ENCODE measurements at places on chromosomes 12 and 14.

DNA sequence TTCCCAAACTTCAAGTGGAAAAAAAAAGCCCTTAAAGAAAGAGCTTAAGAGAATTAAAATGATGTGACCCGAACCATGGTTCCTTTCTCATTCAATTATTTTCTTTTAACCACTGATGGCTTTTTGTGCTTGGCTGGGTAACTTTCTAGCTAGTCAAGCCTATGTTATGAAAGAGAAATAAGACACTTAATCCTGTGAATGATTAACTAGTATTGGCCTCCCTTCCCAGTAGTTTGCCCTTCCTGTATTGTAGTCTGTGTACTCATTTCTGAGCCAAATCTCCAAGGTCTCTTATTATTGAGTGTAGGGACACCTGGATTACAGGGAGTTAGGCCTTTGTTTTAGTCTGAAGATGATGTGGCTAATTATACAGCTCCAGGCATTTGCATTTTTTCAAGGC, 353.0 kb downstream of the RAD51B start:
- DNase-seq: peak; percentile 43

DNA sequence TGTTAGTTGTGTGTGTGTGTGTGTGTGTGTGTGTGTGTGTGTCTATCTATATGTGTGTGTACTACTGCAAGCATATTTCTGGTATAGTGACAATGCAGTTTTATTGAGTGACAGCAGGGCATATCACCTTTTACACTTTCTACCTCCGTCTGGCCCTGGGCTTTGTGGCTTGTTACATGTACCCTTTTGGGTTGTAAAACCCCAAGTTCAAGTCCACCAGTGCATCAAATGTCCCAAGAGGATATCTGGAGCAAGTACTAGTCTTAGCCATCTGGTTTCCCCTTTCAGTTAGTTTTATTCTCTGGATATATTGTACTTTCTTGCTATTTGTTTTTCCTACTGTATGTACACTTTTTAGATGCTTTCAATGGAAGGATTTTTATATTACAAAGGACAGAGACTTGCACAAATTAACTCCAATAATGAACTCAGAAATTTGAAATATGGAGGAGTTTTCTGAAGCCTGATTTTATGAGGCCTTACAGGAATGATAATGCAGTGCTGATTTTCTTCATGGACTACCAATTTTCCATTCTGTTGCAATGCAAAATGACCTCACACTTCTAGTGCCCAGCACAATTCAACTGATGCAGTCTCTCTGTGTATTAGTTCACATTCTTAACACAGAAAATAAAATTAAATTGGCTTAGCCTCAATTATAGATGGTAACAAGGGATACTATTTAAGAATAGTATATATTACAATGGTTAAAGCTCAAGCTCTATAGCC, 29.1 kb downstream of the SLC16A7 start:
- peak; percentile 11 for DNase-seq

- no peak for DNase-seq
Observed at GRCh38 chr14:33670235-33670634, 280.6 kb downstream of the EGLN3 start.

- DNase-seq: no peak
Observed at GRCh38 chr12:125015680-125016310, 22.4 kb downstream of the BRI3BP start.

- peak; percentile 29 for DNase-seq
Observed at GRCh38 chr14:95547626-95548327, 12.9 kb downstream of the GLRX5 start.

- DNase-seq: no peak
Observed at GRCh38 chr12:80681287-80681686, 26.1 kb upstream of the MYF6 start.

DNA sequence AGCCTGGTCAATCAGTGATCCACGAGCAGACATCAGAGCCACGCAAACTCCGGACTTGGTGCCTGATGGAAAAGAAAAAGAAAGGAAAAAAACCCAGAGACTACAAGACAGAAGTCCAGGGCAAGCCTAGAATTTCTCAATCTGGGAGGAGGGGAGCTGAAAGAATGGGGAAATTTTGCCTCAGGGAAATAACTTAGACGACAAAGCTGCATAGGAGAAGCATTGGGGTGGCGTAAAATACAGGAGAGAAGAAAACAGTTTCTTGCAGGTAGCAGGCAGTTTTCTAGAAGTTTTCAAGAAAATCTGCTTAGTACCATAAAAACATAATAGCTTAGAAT, 2.6 kb upstream of the SLC11A2 start:
- DNase-seq: no peak

DNA sequence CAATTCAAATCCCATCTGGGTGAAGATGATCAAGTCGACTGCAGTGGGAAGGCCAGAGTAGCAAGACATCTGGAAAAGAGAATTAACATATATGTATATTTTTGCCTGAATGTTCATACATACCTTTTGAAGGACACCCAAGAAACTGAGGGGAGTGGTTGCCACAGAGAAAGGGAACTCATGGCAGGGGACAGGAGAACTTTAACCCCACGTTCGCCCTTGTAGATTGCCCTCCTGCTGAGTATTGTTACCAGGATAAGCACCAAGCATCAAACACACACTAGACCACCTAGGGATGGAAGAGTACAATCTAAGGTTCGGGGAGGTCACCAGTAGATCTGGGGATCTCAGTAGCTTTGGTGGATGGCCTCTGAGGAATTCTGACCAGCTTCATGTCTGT, 9.7 kb downstream of the KRT1 start:
- no peak for DNase-seq

- DNase-seq: peak; percentile 7
Observed at GRCh38 chr14:68018598-68018997, 199.0 kb downstream of the RAD51B start.

- peak; percentile 97 for DNase-seq
Observed at GRCh38 chr12:64252681-64253080, 30.6 kb upstream of the KICS2 start.

DNA sequence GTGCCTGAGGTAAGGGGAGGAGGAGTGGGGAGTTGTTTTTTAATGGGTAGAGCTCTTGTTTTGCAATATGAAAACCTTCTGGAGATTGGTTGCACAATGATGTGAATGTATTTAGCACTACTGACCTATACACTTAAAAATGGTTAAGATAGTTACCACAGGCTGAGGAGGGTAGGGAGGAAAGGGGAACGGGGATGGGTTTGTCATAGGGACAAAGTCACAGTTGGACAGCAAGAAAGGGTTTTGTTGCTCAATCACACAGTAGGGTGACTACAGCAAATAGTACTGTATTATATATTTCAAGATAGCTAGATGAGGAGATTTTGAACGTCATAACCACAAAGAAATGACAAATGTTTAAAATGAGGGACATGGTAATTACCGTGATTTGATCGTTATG, 1562.4 kb downstream of the AACS start:
- no peak for DNase-seq

DNA sequence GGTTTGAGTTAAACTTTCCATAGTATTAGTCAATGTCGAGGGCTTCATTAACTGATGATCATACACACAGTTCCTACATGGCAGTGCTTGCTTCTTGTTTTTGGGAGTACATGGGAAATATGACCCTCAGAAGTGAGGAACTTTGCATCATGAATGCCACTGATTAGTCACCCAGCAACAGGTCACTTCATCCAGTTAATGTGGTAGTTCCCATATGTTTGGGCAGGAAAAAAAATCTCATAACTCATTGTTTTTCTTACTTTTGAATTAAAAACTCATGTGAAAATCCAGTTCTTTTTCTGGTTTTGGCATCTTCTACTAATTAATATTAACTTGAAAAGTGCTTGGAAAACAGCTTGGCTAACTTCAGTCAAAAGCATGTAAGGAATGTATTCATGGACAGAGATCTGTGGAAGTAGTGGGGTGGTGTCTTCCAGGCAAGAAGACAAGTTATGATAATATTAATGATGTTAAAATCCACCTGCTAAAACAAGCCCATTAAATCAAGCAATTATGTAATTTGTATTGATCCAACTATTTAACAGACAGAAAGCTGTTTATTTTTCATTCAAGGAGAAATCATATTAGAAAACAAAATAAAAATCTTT, 309.1 kb upstream of the NAV3 start:
- DNase-seq: peak; percentile 76

GRCh38 chr14:101292448-101292847, 268.8 kb upstream of the DIO3 start:
- no peak for DNase-seq

DNA sequence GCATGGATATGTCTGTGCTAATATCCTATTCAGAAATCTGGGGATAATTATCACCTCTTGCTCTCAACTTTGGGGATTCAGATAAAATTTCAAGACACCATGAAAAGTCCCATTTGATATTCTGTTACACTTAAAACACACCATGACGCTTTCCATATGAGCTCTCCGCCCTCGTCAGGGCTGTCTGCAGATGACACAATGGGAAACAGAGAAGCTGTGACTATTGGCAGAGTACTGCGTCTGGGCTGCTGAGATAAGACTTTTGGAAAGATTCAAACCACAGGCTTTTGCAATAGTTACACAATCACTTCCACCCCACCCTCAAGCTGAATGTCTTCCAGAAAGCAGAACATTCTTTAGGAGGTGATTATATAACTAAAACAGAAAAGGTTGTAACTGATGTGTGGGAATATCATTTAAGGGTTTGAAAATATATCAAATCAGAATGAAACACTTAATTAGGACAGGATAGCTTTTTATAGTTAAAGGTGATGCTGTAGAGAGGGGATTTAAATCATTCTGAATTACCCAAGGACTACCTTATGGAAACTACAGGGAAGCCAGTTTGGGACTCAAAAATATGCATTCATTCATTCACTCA, 75.3 kb upstream of the TMPO start:
- DNase-seq: peak; percentile 95

GRCh38 chr14:49512147-49512551, 74.0 kb downstream of the RPS29 start:
- DNase-seq: peak; percentile 93

DNA sequence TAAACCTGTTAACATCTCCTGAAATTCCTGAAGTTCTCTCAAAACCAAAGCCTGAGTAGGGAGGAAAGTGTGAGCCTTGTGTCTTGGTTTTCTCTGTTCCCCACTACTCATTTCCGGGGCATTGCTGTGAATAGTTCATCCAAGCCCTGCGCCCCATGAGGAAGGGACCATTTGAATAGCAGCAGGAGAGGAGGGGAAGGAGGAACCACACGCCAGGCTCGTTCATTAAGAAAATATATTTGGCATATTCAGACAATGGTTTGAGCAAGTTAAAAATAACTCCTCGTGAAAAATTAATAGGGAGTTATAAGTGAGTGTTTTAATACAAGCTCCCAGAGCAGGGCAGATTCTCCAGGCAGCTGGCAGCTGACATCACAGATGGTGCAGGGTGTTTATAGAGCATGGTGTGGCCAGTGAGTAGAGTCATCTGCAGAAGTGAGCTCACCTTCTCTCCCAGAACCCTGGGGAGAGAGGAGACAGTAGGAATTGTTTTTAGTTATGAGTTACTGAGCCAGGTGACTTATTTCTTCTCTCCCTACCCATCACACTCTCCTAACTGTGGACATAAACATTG, 29.5 kb upstream of the CISTR start:
- no peak for DNase-seq

GRCh38 chr12:13369474-13370056, 173.0 kb downstream of the EMP1 start:
- DNase-seq: no peak
